ENCODE measurements at places on chromosomes 4 and X.

- no peak for DNase-seq
Measured at GRCh38 chr4:41599192-41599786, 61.3 kb downstream of the LIMCH1 start.

GRCh38 chr4:118286685-118287084 is 66.1 kb downstream of the PRSS12 start:
- DNase-seq: no peak

DNA sequence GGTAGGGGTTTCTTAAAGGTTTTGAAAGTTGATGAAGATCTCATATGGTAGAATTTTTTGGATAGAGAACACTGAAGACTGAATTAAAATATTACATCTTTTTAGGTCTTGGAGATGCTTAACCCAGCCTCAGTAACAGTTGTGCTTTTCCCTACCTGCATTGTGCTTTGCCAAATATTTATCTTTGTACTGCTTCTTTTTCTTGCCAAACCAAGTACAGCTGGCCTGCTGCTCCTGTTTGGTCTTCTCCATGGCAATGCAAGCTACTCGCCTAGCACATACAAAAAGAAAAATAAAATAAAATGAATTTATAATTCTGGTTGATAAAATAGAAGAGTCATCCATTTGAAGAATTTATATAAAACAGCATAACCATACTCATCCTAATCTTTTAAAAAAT is 95.4 kb downstream of the NYX start:
- DNase-seq: no peak

GRCh38 chr4:189177130-189177529 is 763.5 kb upstream of the FRG1 start:
- DNase-seq: peak; percentile 90

DNA sequence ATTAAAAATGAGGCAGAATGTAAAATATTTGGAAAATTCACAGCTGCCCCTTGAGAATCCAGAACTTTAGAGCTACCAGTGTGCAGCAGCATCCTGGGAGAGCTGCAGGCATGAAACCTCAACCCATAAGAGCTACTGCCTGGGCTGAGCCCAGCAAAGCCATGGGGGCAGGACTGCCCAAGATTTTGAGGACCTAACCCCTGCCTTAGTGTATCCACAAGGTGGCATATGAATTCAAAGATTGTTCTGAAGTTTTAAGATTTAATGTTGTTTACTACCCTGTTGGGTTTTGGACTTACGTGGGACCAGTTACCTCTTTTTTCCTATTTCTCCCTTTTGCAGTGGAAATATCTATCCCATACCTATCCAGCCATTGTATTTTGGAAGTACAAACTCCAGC is 26.4 kb downstream of the CASP6 start:
- DNase-seq: no peak

DNA sequence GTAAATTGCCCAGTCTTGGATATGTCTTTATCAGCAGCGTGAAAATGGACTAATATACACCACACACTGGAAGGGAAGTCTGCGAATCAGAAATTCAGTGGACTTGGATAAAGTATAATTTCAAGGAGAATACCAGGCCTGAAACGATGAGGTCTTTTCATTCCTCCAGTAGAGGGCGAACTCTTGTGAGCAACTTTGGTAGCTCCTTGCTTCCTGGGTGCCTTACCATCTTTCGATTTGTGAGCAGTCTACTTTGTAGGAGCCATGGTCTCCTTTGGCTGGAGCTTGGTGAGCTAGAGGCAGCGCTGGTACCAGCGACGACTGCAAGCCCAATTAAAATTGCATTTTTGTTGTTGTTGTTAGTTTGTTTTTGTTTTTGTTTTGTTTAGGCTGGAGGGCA is 791.9 kb downstream of the FAT4 start:
- DNase-seq: no peak

DNA sequence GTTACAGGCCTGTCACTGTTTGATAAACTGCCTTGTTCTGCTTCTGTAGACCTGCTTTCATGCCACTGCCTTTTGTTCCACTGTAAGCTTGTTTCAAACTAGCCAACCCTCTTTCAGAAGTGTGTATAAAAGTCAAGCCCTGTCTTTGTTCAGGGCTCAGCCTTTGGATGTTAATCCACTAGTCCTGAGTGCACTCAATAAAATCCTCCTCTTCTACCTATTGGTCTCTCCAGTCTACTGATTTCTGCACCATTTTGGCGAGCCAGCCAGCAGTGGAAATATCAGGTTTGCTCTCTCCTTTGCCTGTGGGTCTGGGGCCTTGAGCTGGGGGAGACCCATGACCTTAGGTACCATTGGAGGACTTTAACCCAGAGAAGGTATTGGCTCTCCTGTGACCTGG is 901.6 kb upstream of the NDST4 start:
- DNase-seq: peak; percentile 22

GRCh38 chr4:2458546-2459491 is 10.1 kb upstream of the RNF4 start:
- DNase-seq: no peak

DNA sequence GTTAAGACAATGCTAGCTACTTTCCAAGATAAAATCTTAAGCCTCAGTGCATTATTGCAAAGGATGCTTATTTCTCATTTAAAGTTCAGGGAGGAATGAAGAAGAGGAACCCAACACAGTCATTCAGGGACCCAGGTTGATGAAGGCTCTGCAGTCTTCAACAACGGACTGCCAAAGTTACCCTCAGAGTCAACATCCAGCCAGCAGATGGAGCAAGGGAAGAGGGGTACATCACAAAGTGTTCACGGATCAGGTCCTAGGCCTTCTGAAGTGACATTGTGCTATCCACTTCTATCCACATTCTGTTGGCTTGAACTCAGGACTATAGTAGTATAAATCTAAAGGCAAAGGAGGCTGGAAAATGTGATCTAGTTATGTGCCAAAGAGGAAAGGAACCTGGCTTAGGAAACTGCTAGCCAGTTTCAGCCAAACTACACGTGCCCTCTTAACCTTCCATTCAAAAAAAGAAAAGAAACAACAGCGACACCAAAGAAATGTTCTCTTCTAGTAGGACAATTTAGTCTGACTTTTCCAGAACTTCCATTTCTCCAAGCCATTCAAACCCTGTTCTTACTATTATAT is 28.8 kb downstream of the NKX6-1 start:
- DNase-seq: no peak
